GM06990 (cell line): ENCODE measurements at places on chromosomes 16 and 17.

- no peak for DNase-seq
Measured at GRCh38 chr16:84262031-84262430, 22.2 kb upstream of the KCNG4 start.

- DNase-seq, result no peak
Measured at GRCh38 chr16:72198771-72199201, 26.8 kb upstream of the PMFBP1 start.

DNA sequence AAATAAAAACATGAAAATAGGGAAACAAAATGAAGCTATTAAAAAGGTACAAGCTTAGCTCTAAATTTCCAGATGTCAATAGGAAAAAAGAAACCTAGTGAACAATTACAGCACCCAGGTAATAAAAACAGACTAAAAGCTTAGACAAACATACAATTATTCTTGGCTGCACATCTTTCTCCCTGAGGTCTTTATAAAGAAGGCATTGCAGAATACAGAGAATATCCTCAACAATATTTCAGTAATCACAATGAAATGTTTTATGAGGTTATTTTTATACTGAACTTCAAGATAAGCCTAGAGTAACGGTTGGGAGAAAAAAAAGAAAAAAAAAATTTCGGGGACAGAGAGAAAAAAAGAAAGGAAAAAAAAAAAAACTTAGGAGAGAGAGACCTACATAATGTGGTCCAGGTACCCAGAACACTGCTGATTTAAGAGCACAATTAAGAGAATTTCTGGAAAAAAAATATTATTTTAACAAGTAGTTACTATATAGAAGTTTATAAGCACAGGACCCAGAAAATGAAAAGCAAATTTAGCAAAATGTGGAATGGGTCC lies 26.5 kb downstream of the KANSL1 start:
- no peak for DNase-seq

DNA sequence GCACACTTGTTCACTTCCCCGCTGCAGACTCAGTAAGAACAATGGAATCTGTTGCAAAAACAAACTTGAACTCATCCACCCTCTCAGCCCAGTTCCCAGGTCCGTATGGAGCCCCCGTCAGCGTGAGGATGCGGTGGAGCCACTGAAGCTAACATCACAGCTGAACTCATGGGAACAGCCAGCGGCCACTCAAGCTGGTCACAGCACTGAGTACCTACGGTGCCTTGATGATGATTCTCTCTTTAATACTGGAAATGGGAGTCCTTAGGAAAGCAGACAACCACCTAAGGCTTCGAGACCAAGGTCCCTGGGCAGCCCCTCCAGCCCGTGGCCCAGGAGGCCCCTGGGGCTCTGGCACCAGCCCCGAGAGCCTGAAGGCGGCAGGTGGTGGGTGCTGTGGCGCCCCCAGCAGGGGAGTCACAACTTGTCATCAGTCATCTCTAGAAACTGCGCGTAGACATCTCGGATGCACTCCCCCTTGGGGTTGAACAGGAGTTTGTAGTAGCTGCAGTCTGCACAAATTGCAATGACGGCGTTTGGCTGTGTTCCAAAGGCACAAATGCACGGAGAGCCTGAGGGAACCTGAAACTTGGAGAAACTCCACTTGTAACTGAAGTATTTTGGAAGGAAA lies 31.0 kb upstream of the RHOT1 start:
- peak; percentile 15 for DNase-seq

DNA sequence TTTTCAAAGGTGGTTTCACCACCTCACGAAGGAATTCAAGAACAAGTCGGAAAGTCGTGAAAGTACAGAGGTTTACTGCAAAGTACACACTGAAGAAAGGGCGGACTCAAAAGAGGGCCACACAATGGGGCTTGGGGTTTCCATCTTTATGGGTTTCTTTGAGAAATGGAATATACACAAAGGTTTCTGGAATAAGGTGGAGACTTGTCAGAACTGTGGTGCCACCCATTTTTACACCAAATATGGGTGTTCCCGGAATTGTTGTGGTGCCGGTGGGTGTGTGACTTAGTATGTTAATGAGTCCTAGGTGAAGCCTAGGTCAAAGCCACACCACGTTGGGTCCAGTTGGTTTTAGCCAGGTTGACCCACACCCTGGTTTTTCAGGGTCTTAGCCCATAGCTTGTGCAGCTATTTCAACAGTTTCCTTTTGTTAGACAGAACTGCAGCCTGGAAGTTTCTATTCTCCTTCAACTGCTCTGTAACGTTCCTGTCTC lies 567 bp upstream of the GCSH start:
- DNase-seq, result no peak

DNA sequence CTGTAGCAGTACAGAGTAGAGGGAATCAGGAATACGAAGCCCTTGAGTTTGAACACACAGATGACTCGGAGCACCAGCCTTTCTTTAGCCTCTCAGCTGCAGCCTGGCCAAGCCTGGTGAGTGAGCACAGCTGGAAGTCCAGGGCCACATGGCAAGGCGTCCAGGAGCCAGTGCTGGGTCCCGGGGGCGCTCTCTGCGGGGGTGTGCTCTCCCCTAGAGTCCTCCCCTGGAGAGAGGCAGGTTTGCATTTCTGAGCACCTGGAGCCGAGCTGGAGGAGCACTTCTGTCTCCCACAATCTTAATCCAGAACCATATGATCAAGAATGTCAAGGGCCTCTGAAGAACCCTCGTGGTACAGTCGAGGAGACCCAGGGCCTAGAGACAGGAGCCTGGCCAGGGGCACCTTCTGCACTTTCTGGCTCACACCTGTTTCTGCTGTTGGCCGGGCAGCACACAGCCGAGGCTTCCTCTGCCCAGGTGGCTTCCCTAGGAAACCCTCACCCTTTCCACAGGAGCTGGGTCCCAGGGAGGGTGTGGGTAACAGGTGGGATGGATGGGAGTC lies 78.3 kb downstream of the PLD6 start:
- DNase-seq, result no peak

DNA sequence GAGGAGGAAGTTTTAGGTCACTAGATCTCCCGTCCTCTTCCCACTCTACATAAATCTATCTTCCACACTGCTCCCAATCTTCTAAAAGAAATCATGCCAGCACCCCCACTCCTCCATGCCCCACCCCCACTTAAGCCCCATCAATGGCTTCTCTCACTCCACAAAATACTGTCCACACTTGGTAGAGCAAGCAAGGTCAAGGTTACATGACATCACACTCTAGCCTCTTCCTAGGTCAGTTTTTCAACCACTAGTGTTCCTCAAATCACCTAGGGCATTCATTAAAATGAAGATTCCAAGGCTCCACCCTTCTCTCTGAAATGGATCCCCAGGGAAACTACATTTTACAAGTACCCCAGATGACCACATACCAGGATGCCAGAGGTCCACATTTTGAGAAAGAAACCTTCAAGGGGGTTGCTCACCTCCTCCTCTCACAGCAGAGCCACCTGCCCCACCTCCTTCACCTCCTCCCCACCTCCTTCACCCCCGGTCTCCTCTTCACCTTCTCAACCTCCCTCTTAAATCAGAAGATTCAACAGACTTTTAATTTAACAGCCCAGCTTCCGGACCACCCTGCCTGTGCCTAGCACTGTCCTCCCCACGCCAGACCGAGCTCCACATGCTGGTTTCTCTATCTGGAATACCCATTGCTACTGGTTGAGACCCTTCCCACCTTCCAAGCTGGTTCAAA lies 3.2 kb downstream of the AMFR start:
- no peak for DNase-seq

GRCh38 chr17:64648234-64648633 lies 13.9 kb downstream of the SMURF2 start:
- no peak for DNase-seq

DNA sequence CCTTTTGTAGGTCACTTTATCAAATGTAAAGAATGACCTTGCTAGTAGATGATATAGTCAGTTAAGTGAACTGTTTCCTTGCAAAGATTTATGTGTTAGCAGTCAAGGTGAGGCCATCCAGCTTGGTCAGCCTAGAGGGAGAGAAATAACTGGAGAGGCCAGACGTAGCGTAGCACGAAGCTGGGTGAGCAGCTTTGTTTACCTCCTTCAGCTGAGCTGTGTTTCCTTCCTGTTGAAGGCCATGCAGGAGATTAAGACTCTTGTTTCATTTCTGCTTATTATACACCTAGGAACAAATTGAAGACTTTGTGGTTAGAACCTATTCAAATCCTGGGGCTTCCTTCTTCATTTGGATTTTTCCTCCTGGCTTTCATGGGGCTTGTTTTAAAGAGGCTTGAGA lies 267.1 kb downstream of the PHKB start:
- DNase-seq, result no peak
